ENCODE measurements at places on chromosomes 16 and 17. TPM values are rescaled to one million over a fixed set of nuclear protein-coding genes. Genes with fewer than 3 reads are reported as not detected.
A peak's percentile ranks its signal among the peaks of the same experiment; 100 is the strongest.

The CACNG3 gene
- total RNA-seq, result not detected

- no peak for DNase-seq
These were observed 40.0 kb downstream of the GRB7 start for GRCh38 chr17:39777534-39778365.

The TMEM219 gene
- 66.2 TPM for total RNA-seq

GRCh38 chr16:10318798-10319500 is 66.9 kb upstream of the ATF7IP2 start:
- DNase-seq, result no peak

DNA sequence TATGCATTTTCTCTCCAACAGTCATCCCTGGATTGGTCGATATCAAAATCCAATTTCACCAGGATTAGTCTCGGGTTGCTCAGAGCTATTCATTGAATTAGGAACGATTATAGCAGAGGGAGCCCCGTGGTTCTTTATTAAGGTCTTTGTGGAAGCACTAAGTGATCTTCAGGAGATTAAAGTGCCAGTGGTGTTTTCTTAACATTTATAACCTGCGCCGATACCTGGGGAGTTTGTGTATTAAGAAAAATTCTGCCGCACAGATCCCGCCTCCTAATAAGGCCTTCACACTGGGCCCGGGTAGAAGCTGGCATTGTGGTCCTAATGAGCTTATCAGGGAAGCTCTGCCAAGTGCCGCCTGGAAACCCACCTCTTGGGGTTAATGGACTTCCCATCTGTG is 238.7 kb downstream of the RBFOX1 start:
- DNase-seq, result no peak

GRCh38 chr17:40646791-40647623 is 611 bp downstream of the SMARCE1 start:
- no peak for DNase-seq

The NOMO2 gene
- 180 TPM for total RNA-seq

- no peak for DNase-seq
These were observed 160.0 kb downstream of the MAP2K6 start for GRCh38 chr17:69574257-69575197.

The ZFP3 gene
- 11.1 TPM for total RNA-seq

- no peak for DNase-seq
These were observed 15.8 kb downstream of the MYL4 start for GRCh38 chr17:47224966-47225365.

DNA sequence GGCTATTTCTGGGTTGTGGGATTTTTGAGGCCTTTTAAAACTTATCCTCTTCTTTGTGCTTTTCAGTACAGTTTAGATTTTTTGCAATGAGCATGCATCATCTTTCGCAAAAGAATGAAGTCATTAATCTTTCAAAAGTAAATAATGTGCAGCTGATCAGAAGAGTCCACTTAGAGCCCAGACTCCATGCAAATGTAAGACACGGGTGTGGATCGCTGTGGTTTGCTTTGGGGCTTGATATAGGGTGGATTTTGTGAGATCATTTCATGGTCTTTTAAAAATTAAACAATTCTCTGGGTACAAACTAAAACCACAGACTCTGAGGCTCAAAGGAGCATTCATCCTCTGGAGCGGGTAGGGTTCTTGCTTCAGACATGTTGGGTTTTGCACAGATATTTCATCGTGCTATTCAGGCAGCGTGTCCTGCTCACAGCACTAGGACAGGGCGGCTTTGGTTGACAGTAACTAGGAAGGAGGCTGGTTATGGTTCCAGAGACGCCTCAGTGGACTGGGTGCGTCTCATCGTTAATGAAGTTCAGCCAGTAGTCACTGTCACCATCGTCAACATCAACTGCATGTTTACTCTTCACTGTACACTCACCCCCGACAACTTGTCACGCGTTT is 129.4 kb upstream of the PLCG2 start:
- no peak for DNase-seq

DNA sequence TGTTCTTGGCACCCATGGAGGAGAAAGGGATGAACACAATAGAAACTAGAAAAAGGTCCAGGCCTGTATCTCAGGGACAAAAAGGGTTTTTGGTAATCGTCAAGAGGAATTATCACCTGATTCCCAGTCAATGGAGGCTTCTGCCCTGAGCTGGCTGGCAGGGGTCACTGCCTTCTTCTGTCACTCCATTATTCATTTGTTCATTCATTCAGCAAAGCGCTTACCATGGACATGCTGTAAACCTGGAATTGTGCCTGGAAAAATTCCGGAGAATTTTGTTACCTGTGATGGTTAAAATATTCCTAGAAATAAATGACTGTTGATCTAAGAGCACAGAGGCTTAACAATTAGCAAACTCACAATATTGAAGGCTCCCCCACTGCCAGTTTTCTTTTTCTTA is 212.3 kb downstream of the SHISA9 start:
- DNase-seq, result no peak

The MPP2 gene
- total RNA-seq, result 17.1 TPM

DNA sequence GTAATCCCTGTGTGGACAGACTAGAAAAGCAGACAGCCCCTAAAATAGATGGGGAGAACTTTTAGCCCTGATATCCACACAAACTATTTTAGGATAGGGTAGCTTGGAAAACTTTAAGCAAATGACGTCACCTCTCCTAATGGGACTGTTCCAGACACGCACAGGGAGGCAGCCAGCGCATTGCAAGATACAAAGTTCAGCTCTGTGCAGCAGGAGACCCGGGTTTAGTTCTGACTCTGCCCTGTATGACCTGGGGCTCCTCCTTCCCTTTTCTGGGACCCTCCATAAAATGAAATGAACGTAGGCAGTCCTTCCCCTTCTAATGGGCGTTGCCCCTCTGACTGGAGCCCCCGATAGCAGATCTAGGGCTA is 6.3 kb downstream of the ZNF689 start:
- no peak for DNase-seq

DNA sequence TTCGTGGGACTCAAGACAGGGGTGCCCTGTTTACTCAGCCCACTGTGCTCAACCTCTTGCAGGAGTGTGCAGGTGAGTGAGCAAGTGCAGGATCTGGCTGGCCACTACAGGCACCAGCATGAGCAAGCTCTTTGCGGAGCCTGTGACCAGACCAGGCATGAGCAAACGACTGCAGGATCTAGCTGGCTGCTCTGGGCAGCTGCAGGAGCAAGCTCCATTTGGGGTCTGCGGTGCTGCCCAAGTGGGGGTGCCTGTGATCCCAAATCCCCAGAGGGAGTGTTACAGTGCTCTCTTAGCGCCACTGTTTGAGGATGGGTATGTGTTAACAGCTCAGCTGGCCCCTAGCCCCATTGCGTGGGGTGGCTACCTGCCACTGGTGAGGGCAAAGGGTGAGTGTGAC is 2.4 kb downstream of the USP6 start:
- DNase-seq, result peak; percentile 6

The FN3KRP gene
- total RNA-seq, result 14.0 TPM

The WSCD1 gene
- total RNA-seq, result 11.6 TPM

- DNase-seq, result no peak
These were observed 10.7 kb upstream of the HSD17B2 start for GRCh38 chr16:82024316-82024715.

- peak; percentile 66 for DNase-seq
These were observed 1.1 kb downstream of the CHRNE start for GRCh38 chr17:4901648-4902344.

DNA sequence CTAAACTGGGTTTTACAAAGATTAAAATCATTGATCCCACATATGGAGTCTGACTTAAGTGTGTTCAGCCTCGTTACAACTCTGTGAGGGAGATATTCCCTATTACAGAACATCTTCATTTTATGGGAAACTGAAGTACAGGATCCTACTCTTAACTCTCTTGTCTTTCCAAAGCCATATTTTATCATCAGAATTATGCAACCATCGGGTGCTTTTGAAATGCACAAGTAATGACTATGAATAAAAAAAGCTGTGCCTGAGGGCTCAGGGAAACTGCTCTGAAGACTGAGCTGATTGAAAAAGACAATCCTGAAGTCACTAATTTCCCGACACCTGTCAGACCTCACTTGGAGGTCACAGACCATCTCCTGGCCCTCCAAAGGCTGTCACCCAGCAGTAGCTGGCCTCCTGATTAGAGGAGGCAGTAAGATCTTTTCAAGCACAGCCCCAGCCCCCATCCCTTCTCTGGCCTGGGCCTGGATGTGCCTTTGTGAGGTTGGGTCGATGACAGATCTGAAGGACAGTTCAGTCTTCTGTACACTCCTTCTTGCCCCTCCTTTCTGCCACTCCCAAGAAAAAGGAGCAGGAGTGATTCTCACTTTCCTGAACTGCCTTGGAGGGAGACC is 5.6 kb downstream of the AKAP1 start:
- no peak for DNase-seq

DNA sequence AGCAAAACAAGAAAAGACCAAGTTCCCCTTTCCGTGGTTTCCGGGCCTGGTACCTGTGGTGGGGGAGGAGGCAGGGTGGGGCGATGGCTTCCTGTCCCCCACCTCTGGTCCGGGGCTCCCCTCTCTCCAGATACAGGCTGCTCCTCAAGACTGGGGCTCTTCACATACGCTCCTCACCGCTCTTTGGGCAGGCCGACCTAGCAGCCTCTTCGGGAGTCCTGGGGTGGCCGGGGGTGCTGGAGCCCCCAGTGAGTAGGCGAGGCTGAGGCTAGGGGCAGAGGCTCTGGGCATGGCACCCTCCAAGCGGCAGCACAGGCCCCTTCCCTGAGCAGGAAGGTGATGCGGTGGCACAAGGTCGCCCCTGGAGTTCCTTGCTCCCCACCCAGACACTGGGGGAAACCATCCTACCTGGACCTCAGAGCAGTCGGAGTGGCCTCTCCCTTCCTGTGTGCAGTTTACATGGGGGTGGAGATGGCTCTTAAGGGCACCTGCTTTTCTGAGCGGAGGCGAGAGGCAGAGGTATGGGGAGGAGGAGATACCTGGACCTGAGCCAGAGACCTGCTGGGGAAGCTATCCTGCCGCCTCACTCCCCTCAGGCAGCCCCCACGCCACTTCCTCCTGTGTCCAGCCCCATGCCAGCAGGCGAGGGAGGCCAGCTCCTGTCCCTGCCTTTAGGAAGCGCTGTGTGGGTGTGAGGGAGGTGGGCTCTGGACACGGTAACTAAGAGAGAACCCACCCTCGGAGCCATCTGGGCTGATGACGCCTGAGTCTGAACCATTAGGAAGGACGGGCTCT is 891 bp downstream of the CORO1A start:
- DNase-seq, result peak; percentile 56

DNA sequence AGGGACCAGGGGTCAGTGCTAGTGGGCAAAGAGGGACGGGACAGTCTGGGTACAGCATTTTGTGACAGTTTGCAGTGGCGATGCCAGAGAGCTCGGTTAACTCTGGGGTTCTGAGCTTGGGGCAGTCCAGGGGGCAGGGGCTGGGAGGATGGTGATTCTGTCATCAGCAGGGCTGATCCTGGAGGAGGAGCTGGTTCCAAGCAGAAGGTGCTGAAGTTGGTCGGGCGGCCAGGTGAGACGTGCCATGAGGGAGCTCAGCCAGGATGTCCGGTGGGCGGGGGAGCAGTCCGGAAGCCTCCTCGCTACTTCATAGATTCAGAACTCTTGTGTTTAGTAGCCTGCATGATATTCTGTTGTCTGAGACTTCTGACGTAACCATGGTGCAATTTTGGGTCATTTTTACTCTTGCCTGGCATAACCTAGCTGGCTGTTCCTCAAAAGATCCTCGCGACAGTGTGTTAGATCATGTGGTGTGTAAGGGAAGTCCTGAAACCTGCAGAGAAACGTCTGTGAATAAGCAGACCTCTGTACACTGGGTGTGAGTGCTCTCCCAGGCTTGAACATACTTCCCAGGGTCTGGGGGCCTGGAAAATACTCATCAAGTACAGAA is 122.0 kb downstream of the CLEC16A start:
- no peak for DNase-seq

The SLC38A8 gene
- 2.0 TPM for total RNA-seq

DNA sequence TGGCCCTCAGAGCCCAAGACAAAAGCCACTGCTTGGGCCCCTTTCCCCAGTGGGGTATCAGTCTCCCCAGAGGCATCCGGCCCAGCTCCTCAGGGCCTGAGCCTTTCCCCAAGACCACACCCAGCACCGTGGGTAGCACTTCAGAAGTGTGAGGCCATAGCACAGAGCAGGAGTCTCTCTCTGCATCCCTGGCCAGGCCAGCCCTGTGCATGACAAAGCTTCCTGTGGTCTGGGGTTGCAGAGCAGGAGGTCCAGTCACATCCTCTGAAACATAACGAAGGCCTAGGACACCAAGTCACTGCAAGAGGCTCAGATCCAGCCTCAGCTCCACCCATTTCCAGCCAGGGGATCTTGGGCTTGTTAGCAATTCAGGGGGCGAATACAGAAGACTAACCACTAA is 56.8 kb upstream of the ZNF423 start:
- no peak for DNase-seq

- peak; percentile 18 for DNase-seq
These were observed 14.9 kb downstream of the CORO7 start for GRCh38 chr16:4401510-4401909.

The CMTM1 gene
- 2.1 TPM for total RNA-seq

All from left ventricle myocardium superior (tissue), 1 donor.